ENCODE measurements at places on chromosomes 1 and 21.
A peak's percentile ranks its signal among the peaks of the same experiment; 100 is the strongest.

DNA sequence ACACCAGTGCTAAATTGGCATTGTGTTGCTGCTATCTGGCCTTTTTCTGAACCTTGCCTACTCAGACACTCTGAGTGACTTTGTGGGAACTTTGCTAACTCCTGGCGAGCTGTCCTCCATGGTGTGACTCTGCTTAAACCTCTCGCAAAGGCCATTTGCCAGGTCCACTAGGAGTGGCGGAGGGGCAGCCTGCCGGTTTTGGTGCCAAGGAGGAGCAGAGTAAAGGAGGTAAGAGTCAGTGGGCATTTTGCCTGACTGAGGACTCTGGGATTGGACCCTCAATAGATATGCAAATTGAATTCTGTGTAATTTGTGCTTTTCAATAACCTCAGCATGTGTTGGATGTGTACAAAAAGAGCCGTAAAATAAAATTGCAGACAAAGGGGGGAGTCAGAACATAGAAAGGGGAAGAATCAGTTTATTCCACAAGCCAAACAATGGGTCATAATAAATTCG lies 386.6 kb upstream of the NFIA start:
- DNase-seq, result no peak

DNA sequence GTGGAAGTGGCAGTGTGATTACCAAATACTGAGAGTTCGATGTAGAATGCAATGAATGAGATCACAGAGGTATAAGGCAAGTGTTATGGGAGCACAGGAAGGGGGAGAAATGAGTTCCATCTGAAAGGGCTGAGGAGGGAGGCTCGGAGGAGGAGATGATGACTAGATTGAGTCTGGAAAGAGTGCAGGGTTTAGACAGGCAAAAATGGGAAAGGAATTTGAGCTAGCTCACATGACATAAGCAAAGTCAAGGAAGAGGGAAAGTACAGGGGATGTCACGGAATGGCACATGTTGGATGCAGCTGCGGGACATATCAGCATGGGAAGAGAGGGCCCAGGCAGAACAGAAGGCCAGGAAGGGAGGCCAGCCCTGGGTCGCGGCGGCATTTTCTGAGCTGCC lies 132.7 kb downstream of the RUNX1 start:
- DNase-seq, result no peak

- DNase-seq, result no peak
These were observed 61.4 kb downstream of the EPHB2 start for GRCh38 chr1:22772014-22772413.

DNA sequence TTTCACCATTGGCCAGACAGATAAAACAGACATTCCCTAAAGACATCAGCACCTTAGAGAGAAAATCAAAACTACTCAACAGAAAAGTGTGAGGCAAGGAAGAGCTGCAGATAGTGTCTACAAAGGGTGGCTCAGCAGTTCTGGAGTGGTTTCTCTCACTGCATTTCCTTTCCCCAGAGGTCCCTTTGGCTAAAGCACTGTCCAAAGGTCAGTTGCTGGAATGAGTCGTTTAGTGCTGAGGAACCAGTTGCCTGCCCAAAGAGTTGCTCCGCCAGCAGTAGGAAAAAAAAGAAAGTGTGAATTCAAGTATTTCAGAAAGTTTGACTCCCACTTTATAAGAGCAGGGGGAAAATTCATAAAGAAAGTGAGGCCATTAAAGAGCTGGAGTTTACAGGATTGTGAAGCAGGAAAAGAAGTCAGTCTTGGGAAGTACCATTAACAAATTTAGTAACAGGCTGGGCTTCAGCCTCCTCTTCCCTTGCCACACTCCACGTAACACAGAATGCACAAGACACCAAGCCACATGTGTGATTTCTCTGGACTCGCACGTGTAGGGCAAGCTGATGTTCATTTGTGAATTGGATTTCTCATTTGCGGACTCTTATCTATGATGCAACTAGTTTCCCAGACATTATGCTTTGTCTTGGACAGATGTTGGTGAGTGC lies 122.2 kb downstream of the RUNX1 start:
- DNase-seq, result peak; percentile 5

GRCh38 chr1:29498126-29499103 lies 262.1 kb downstream of the PTPRU start:
- no peak for DNase-seq

DNA sequence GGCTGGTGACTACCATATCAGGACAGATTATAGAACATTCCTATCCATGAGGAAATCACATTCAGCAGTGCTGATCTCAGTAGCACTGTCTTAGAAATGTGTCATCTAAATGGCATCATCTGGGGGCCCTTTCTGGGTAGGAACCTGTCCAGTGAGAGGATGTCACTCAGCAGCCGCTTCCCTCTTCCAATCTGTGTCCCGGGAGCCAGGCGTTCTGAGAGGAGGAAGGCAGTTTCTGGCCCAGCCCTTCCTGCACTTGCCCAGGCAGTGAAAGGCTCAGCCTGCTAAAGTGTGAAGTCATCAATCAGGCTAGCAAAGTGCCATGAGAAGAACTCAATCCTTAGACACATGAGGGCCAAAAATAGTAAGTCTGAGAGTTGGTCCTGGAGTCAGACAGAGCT lies 25.6 kb downstream of the RAB4A start:
- DNase-seq, result no peak

- no peak for DNase-seq
These were observed 151.1 kb downstream of the LYPLAL1 start for GRCh38 chr1:219324629-219325367.

GRCh38 chr1:14977338-14977931 lies 176.1 kb upstream of the TMEM51 start:
- DNase-seq, result no peak

DNA sequence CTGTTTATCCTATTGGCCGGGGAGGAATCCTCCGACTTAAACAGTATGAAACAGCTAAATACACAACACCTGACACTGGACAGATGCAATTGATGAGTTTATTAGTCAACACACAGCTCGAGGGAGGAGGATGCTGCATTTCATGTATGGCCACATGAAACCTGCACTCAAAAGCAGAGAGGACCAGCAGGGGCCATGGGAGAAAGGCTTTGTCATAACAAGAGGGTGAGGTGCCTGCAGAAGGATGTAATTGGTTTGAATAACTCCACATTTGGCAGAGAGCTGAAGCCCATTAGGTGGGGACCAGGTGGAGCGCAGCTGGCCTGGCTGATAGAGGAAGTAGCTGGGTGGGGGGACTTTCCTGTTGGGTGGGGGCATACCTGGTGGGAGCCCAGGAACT lies 599.1 kb downstream of the PTPRU start:
- DNase-seq, result no peak

DNA sequence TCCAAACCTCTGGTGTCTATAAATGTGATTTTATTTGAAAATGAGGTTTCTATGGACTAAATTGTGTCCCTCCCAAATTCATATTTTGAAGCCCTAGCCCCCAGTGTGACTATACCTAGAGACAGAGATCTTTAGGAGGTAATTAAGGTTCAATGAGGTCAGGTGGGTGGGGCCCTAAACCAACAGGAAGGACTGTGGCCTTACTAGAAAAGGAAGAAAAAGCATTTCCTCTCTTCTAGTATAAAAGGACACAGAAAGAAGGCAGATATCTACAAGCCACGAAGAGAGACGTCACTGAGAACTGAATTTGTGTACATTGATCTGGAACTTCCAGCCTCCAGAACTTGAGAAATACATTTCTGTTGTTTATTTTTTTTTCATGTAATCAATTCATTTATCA lies 123.1 kb upstream of the RUNX1 start:
- DNase-seq, result no peak

DNA sequence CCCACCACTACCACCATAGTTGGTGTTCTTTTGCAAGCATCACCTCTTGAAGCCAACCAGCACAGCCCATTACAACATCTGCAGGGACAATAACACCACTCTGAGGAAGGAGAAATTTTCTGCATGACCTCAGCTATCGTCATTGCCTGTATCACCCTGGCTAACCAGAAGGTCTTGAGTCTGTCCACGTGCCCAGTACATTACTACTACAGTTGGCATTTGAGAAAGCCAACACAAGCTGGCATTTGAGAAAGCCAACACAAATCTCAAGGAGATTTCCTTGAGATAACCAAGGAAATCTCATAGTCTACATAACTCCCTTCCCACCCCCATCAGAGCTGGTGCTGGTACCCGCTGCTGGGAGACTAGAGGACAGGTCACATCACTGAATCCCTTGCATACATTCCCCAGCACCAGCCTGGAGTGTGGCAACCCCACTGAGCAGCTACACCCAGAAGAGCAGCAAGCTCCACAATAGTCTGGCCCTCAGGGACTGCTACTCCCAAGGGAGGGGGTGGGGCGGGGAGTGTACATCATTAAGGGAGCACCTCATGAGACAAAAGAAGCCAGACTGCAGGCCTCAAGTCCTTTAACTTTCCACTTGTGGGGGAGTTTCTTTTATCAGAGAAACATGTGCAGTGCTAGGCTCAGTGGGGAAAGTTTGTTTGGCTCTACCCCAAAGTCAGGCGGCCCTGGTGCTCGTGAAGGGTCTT lies 46.0 kb upstream of the GUCA2A start:
- no peak for DNase-seq

GRCh38 chr1:40301541-40302299 lies 15.4 kb downstream of the COL9A2 start:
- no peak for DNase-seq

GRCh38 chr1:113303267-113303666 lies 87.0 kb upstream of the MAGI3 start:
- DNase-seq, result no peak

DNA sequence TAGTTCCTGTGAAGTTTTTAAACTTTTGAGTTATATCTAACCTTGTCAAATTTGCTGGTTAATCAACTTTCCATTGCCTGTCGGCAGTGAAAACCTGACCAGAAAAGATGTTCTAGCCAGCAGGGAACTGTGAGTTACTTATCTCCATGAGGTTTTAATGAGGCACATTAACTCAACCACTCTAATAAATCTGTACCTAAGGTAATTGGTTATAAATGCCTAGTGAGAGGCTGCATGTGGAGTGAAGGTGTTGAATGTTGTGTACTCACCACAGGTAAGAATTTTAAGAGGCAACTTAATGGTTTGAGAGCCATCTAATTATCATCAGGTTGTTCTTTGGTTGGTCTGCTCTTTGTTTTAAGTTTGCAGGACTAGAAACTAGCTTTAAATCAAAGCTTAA lies 138.4 kb upstream of the LHX8 start:
- DNase-seq, result no peak

- DNase-seq, result no peak
These were observed 18.9 kb downstream of the GRIK1 start for GRCh38 chr21:29920938-29921337.

GRCh38 chr1:217747156-217747769 lies 116.1 kb downstream of the SPATA17 start:
- no peak for DNase-seq

GRCh38 chr1:193070942-193071341 lies 11.5 kb downstream of the RO60 start:
- no peak for DNase-seq

- peak; percentile 56 for DNase-seq
These were observed 9.1 kb upstream of the ATP5PO start for GRCh38 chr21:33924766-33925100.

- no peak for DNase-seq
These were observed 590.1 kb downstream of the LTN1 start for GRCh38 chr21:28402616-28402989.

- DNase-seq, result no peak
These were observed 54.2 kb downstream of the TMEM53 start for GRCh38 chr1:44620072-44620471.

GRCh38 chr1:245577191-245578157 lies 422.7 kb downstream of the KIF26B start:
- no peak for DNase-seq

DNA sequence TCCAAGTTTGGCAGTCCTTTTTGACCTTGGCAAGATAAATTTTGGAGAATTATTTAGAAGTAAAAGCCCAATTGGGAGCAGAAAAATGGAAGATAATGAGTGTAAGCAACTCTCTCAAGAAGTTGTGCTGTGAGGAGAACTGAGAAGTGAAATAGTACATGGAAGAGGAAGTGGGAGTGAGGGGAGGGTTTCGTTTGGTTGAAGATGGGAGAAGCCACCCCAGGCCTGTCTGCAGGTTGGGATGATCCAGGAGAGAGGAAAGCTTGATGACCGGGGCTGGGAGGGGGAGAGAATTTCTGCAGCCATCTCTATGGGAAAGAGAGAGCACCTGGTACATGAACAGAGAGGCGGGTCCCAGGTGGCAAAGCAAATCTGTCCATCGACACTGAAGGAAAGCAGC lies 8.6 kb upstream of the RCAN1 start:
- no peak for DNase-seq

- peak; percentile 8 for DNase-seq
These were observed 29.7 kb upstream of the ZBTB18 start for GRCh38 chr1:244021427-244021826.

DNA sequence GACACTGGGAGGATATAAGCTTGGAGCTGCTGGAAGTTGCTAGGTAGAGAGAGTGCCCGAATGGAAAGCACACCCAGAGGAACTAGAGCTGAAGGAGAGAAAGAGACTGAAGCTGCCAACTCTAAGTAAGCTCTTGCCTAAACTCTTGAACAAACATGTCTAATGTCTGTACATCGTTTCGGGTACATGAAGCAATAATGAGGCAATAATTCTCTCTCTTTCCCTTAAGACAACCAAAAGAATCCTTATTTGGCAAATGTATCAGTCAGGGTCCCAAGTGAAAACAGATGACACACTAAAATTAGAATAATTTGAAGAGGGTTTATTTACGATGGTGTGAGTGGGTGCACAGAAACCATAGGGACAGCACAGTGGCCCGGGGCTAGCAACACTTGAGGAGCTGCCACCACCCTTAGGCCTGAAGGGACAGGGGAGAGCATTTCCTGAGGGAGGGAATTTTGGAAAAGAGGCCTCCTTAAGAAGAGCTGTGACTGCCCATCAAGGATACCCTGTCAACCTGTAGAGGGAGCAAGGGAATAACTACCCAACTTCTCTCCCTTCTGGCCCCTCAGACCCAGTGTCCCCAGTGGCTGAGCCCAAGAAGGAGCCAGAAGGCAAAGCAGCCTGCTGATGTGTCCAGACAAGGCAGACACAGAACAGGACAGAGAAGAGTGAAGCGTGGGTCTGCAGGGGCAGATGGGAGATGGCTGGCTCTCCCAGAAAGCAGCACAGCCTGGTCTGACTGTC lies 36.1 kb upstream of the KHDRBS1 start:
- peak; percentile 87 for DNase-seq

- DNase-seq, result no peak
These were observed 43.6 kb downstream of the LRRN2 start for GRCh38 chr1:204641936-204642335.

GRCh38 chr1:234987415-234988154 lies 141.1 kb downstream of the TOMM20 start:
- DNase-seq, result peak; percentile 98

DNA sequence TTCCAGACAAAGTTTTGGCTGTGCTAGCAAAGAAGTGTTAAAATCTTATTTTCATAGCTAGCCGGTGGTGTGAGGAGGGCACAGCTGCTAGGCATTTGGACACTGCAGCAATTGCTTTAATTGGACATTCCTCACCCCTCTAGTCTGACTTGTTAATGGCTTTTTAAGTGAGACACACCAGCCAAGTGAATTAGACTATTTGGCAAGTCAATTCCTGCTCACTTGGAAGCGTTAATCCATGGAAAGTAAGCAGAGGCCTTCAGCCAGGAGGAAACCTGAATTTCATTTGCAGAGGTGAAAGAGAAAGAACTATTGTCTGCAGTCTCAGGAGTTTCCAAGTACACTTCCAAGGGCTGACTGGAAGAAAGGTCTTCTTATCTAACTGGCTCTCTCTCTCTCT lies 175.7 kb downstream of the ST6GALNAC3 start:
- DNase-seq, result no peak
